ENCODE measurements at places on chromosomes 4 and X. TPM values are rescaled to one million over a fixed set of nuclear protein-coding genes. Genes with fewer than 3 reads are reported as not detected.

The RASL11B gene
- total RNA-seq, result 0.23 TPM

The SPRY1 gene
- 51.2 TPM for total RNA-seq

The MAGEE1 gene
- total RNA-seq, result 3.8 TPM

The AKAP14 gene
- total RNA-seq, result not detected

The NLGN3 gene
- 0.78 TPM for total RNA-seq

The DGKK gene
- not detected for total RNA-seq

The ADRA2C gene
- total RNA-seq, result not detected
